Stomach (tissue), 19 donors: ENCODE measurements at places on chromosomes 6 and 20. TPM values are rescaled to one million over a fixed set of nuclear protein-coding genes. Genes with fewer than 3 reads are reported as not detected.
A peak's percentile ranks its signal among the peaks of the same experiment; 100 is the strongest.

Gene GATA5
- polyA plus RNA-seq, result 11.2 TPM

Gene TCF21
- 43.0 TPM for polyA plus RNA-seq

Gene ZNF337
- 14.4 TPM for polyA plus RNA-seq

GRCh38 chr6:30515106-30515505 lies 25.8 kb downstream of the HLA-E start:
- no peaks in the 10 kb centered on the region for H3K36me3 ChIP-seq
- H3K4me1 ChIP-seq, result peaks cover 4% of the 10 kb centered on the region

GRCh38 chr6:13611715-13612114 lies 3.4 kb upstream of the NOL7 start:
- peaks cover 15% of the 10 kb centered on the region for H3K4me1 ChIP-seq
- no peak for DNase-seq
- no peak overlapping the region for H3K4me3 ChIP-seq

- no peak overlapping the region for H3K27ac ChIP-seq
- H3K36me3 ChIP-seq, result no peaks in the 10 kb centered on the region
- no peak for DNase-seq
- H3K27me3 ChIP-seq, result no peaks in the 10 kb centered on the region
- no peak overlapping the region for H3K4me3 ChIP-seq
- no peaks in the 10 kb centered on the region for H3K4me1 ChIP-seq
Observed at GRCh38 chr6:8958894-8959511, 523.7 kb upstream of the SLC35B3 start.

- DNase-seq, result no peak
- no peaks in the 10 kb centered on the region for H3K27me3 ChIP-seq
- H3K36me3 ChIP-seq, result no peaks in the 10 kb centered on the region
Observed at GRCh38 chr6:166580076-166581050, 6.1 kb downstream of the RAMACL start.

GRCh38 chr20:22821796-22822195 lies 213.3 kb upstream of the SSTR4 start:
- no peak for DNase-seq
- no peak overlapping the region for H3K27ac ChIP-seq
- peaks cover 13% of the 10 kb centered on the region for H3K4me1 ChIP-seq
- H3K27me3 ChIP-seq, result no peaks in the 10 kb centered on the region
- H3K36me3 ChIP-seq, result no peaks in the 10 kb centered on the region
- H3K4me3 ChIP-seq, result no peak overlapping the region

DNA sequence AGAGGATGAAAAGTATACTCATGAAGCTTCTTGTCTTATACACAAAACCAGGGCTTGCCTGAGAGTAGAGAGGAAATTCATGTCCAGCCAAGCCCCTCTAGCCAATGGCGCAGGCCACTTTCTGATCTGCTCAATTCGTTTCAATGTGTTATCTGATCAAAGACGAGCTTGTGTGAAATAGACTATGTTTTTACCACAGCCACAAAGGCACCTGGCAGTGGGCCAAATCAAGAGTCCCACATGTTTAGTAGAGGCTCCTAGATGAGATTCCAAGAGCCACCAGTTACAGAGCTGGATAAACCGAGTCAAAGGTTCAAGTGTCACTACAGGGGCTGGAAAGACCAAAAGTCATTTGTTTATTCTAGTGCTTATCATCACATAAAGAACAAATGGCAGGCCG lies 34.9 kb downstream of the GPLD1 start:
- no peaks in the 10 kb centered on the region for H3K4me1 ChIP-seq
- no peak overlapping the region for H3K4me3 ChIP-seq
- no peaks in the 10 kb centered on the region for H3K27me3 ChIP-seq
- no peak overlapping the region for H3K27ac ChIP-seq
- no peak for DNase-seq

- no peaks in the 10 kb centered on the region for H3K4me1 ChIP-seq
- DNase-seq, result no peak
- H3K27me3 ChIP-seq, result no peaks in the 10 kb centered on the region
- H3K36me3 ChIP-seq, result no peaks in the 10 kb centered on the region
- no peak overlapping the region for H3K27ac ChIP-seq
- no peak overlapping the region for H3K4me3 ChIP-seq
Observed at GRCh38 chr6:156336733-156337132, 440.4 kb upstream of the ARID1B start.

DNA sequence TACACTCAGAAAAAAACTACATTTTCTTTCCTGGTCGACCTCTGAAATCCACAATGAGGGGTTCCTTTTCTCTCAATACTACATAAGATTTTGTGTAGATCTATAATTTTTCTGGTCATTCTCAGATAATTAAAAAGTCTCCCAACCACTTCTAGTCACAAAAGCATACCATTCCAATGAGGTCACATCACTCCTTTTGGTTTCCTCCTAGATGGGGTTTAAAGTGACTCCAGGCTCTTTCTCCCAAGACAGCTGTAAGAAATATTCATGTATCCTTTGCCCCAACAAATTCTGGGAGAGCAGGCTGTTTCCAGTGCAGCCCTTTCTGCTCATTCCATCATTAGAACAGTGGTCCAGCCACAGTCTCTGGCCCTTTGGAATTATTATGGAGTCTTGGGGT lies 43.1 kb upstream of the BEND6 start:
- no peak overlapping the region for H3K4me3 ChIP-seq
- no peaks in the 10 kb centered on the region for H3K27me3 ChIP-seq
- H3K27ac ChIP-seq, result no peak overlapping the region
- no peaks in the 10 kb centered on the region for H3K4me1 ChIP-seq
- no peaks in the 10 kb centered on the region for H3K36me3 ChIP-seq

Gene WFDC12
- 0.15 TPM for polyA plus RNA-seq

Gene COL12A1
- polyA plus RNA-seq, result 3.7 TPM

Gene ATP6V1G2
- 3.7 TPM for polyA plus RNA-seq

Gene SIRPB1
- polyA plus RNA-seq, result 0.18 TPM

Gene MUC22
- not detected for polyA plus RNA-seq

Gene FABP7
- polyA plus RNA-seq, result not detected

GRCh38 chr6:29809249-29809648 lies 18.4 kb upstream of the HLA-G start:
- DNase-seq, result no peak
- H3K4me3 ChIP-seq, result no peak overlapping the region
- H3K27me3 ChIP-seq, result no peaks in the 10 kb centered on the region
- H3K27ac ChIP-seq, result no peak overlapping the region
- H3K4me1 ChIP-seq, result no peaks in the 10 kb centered on the region

Gene TRIM31
- 4.3 TPM for polyA plus RNA-seq

Gene MYLK2
- polyA plus RNA-seq, result 0.19 TPM

DNA sequence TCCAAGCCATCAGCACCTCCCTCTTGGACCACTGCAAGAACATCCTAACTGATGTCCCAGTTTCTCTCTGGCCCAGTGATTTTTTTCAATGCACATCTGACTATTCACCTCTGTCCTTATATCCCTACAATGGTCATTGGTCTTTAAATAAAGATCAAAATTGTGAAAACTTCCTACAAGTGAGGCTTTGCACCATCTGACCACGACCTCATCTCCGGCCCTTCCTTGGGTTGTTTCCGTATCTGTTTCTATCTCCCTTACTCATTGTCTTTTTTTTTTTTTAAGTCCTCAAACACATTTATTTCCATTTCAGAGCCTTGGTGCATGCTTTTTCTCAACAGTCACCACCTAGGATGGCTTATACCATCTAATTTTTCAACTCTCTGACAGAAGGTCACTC lies 88.1 kb downstream of the IPCEF1 start:
- H3K4me3 ChIP-seq, result no peak overlapping the region
- H3K36me3 ChIP-seq, result no peaks in the 10 kb centered on the region
- no peaks in the 10 kb centered on the region for H3K4me1 ChIP-seq
- no peak overlapping the region for H3K27ac ChIP-seq
- DNase-seq, result no peak

Gene POPDC3
- polyA plus RNA-seq, result 8.7 TPM

Gene CRIP3
- polyA plus RNA-seq, result 1.6 TPM

Gene SRMS
- polyA plus RNA-seq, result not detected

DNA sequence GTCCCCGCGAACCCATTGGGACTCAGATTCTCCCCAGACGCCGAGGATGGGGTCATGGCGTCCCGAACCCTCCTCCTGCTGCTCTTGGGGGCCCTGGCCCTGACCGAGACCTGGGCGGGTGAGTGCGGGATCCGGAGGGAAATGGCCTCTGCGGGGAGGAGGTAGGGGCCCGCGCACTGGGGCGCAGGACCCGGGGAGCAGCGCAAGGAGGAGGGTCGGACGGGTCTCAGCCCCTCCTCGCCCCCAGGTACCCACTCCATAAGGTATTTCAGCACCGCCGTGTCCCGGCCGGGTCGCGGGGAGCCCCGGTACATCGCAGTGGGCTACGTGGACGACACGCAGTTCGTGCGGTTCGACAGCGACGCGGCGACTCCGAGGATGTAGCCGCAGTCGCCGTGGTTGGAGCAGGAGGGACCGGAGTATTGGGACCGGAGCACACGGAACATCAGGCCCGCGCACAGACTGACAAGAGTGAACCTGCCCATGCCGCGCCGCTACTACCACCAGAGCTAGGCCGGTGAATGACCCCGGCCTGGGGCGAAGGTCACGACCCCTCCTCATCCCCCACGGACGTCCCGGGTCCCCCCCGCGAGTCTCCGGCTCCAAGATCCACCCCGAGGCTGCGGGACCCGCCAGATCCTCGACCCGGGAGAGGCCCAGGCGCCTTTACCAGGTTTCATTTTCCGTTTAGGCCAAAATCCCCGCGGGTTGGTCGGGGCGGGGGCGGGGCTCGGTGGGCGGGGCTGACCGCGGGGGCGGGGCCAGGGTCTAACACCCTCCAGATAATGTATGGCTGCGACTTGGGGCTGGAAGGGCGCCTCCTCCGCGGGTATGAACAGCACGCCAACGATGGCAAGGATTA lies 15.7 kb upstream of the HLA-A start:
- H3K4me1 ChIP-seq, result no peaks in the 10 kb centered on the region
- peak overlapping the region; percentile 37 for H3K4me3 ChIP-seq
- DNase-seq, result peak; percentile 93
- no peaks in the 10 kb centered on the region for H3K27me3 ChIP-seq

Gene TNXB
- polyA plus RNA-seq, result 15.1 TPM

DNA sequence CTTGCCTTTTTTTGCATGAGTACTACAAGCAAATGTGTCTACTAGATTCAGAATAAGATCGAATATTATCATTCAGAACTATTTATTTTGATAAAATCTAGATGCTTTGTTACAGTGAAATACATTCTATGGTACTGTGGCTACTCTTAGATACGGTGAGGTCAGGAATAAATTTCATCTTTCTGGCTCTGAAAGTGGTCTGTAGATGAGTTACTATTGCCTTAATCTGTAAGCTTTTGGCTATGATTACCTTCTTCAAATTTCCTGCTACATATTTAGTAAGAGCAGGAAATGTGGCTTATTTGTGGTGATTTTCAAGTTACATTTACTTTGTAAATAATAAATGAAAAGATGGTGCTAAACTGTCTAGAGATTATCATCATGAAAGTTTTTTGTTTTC lies 50.0 kb downstream of the SCAF8 start:
- no peaks in the 10 kb centered on the region for H3K27me3 ChIP-seq
- peaks cover 52% of the 10 kb centered on the region for H3K4me1 ChIP-seq
- peaks cover 33% of the 10 kb centered on the region for H3K36me3 ChIP-seq
- DNase-seq, result no peak
- H3K27ac ChIP-seq, result no peak overlapping the region

Gene TBX18
- 0.12 TPM for polyA plus RNA-seq

- DNase-seq, result no peak
- peak overlapping the region; percentile 51 for H3K27ac ChIP-seq
- H3K27me3 ChIP-seq, result no peaks in the 10 kb centered on the region
- peaks cover 38% of the 10 kb centered on the region for H3K4me1 ChIP-seq
- H3K36me3 ChIP-seq, result no peaks in the 10 kb centered on the region
Observed at GRCh38 chr20:3901028-3901705, 12.0 kb downstream of the PANK2 start.
